Nephron progenitor cell (in vitro differentiated cells): ENCODE measurements at places on chromosomes 6 and 20.

GRCh38 chr6:107400616-107401147, 58.7 kb downstream of the PDSS2 start:
- no peak overlapping the region for H3K4me3 ChIP-seq
- H3K36me3 ChIP-seq = peaks cover 73% of the 10 kb centered on the region
- H3K27ac ChIP-seq = no peak overlapping the region
- H3K27me3 ChIP-seq = no peaks in the 10 kb centered on the region

DNA sequence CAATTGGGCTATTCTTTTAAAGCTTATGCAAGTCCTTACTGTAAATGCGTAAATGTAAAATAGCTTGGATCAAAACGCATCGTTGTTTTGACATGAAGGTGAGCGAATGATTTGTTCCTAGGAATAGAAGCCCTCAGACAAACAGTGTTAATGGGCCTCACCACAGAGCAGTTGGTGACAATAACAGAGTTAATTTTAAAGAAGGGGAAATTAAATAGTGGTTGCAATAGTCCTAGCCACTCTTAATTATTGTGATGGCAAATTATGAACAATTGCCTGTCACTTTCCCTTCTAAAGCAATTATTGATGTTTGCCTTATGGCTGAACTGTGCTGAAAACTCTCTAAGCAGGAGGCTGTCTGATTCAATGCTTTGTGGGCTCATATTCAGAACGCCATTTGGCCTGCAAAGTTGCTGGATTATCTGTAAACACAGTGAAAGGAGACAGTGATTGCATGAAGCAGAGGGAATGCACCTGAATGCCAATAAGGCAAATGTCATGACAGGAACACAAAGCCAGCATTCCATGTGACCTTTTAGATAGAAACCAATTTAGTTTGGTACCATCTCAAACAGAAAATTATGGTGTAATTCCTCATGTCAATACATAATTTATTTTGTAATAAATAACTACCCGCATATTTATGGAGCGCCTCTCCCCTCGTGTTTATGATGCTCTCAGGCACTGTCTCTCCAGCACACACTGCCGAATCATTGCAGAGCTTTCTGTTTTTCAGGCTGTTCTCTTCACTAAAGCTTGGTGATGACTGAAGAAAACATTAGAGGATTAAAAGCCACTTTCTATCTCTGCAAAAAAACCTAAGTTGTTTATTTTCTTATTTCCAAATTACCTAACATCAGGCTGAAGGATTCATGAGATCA, 387.5 kb downstream of the HACE1 start:
- H3K4me3 ChIP-seq = peak overlapping the region; percentile 3
- H3K4me1 ChIP-seq = peaks cover 10% of the 10 kb centered on the region
- H3K27ac ChIP-seq = no peak overlapping the region

GRCh38 chr6:10347561-10348327, 67.1 kb downstream of the TFAP2A start:
- no peak for DNase-seq
- H3K4me1 ChIP-seq = peaks cover 24% of the 10 kb centered on the region
- H3K4me3 ChIP-seq = no peak overlapping the region
- no peak overlapping the region for H3K27ac ChIP-seq

DNA sequence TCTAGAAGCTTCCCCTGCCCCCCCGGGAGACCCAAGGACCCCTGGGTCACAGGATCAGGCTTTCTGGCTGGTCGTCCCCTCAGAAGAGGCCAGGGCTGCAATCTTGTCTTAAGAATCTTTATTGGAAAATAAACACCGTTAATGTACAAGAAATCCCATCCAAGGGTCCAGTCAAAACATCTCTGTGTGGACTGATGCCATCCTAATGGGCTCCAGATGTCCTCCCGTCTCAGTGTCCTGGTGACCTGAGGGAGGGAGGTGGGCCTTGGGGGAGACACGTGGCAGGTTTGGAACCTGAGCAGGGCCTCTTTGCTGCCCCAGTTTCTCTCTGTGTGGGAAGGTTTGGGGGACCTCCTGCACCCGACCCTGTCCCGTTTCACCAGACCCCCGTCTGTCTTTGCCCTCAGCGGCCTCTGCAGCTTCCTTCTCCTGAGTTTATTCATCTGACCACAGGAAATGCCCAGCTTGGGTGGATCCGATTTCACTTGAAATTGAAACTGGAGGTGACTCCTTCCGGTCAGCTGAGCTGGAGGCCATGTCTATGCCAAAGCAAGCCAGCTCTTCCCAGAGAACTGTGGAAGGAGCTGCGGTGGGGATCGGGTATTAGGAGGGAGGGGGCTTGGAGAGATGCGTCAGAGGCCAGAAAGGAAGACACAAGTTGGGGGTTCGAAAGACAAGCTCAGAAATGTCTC, 75.1 kb downstream of the SLC2A10 start:
- peaks cover 32% of the 10 kb centered on the region for H3K4me1 ChIP-seq
- peak overlapping the region; percentile 66 for H3K27ac ChIP-seq
- H3K4me3 ChIP-seq = no peak overlapping the region
- peaks cover 10% of the 10 kb centered on the region for H3K27me3 ChIP-seq

- H3K36me3 ChIP-seq = peaks cover 44% of the 10 kb centered on the region
- no peak overlapping the region for H3K4me3 ChIP-seq
- no peak for DNase-seq
- peaks cover 2% of the 10 kb centered on the region for H3K27me3 ChIP-seq
Measured at GRCh38 chr20:16485401-16485800, 87.8 kb downstream of the KIF16B start.

DNA sequence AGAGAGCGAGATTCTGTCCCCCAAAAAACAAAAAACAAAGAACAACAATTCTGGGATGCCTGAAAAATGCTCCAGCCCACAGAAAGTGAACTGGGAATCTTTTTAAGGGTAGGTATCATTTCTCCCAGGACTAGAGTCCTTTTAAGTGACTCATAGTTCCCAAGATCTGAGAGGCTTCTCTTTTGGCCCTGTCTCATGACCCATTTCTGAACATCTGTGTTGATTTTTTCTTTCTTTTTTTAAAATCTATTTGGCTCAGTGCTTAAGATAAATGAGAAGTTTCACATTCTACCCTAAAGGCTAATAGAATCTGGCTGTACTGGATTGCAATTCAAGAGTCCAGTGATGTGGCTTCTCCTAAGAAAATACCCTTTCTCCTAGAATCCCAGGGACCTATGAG, 217.6 kb upstream of the FOXQ1 start:
- H3K27me3 ChIP-seq = peaks cover 22% of the 10 kb centered on the region
- H3K4me1 ChIP-seq = peaks cover 5% of the 10 kb centered on the region
- H3K27ac ChIP-seq = no peak overlapping the region
- H3K4me3 ChIP-seq = no peak overlapping the region

DNA sequence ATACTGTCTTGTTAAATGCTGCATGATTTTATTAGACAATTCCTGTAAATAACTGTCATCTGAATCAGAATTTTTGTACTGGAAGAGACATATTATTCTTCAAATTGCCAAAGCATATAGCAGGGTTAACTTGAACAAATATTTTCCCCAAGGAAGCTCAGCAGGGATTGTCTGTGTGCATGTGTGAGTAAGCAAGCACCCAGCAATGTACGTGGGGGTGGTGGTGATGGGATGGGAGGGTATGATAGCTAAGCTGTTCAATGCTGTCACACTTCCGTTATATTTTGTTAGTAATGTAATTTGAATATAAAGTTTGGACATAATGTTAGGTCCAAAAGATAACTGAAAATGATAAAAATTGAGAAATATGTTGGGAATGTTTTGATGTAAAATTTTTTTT, 118.1 kb downstream of the MYB start:
- no peak overlapping the region for H3K4me3 ChIP-seq
- peaks cover 2% of the 10 kb centered on the region for H3K27me3 ChIP-seq
- peaks cover 21% of the 10 kb centered on the region for H3K36me3 ChIP-seq
- DNase-seq = no peak
- no peak overlapping the region for H3K27ac ChIP-seq

DNA sequence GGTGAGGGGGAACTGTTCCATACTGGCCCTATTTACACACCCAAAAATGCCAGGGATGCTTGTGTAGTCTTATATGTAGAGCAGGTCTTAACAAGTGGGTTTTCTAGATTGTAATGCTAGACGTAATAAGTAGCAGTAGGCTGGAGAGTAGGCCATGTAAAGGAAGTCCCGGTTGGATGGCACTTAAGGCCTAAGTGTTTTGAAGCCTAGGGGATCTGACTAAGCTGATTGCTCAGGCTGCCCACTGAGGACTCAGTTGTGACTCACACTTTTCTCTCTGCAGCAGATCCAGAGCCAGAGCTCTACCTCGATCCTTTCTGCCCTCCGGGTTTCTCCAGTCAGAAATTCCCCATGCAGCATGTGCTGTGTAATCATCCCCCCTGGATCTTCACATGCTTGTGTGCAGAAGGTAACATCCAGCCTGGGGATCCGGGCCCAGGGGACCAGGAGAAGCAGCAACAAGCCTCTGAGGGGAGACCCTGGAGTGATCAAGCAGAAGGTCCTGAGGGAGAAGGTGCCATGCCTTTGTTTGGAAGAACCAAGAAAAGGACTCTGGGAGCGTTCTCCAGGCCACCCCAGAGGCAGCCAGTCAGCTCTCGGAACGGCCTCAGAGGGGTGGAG, 26.6 kb downstream of the ZNF133 start:
- no peak overlapping the region for H3K27ac ChIP-seq
- no peaks in the 10 kb centered on the region for H3K4me1 ChIP-seq
- peaks cover 2% of the 10 kb centered on the region for H3K27me3 ChIP-seq
- no peak overlapping the region for H3K4me3 ChIP-seq
- no peak for DNase-seq

- no peak overlapping the region for H3K4me3 ChIP-seq
- no peaks in the 10 kb centered on the region for H3K4me1 ChIP-seq
- DNase-seq = peak; percentile 1
- H3K27me3 ChIP-seq = no peaks in the 10 kb centered on the region
- no peaks in the 10 kb centered on the region for H3K36me3 ChIP-seq
Measured at GRCh38 chr6:68447112-68447511, 188.0 kb upstream of the ADGRB3 start.

GRCh38 chr20:11748436-11748835, 169.3 kb upstream of the BTBD3 start:
- no peaks in the 10 kb centered on the region for H3K4me1 ChIP-seq
- peaks cover 6% of the 10 kb centered on the region for H3K27me3 ChIP-seq
- H3K4me3 ChIP-seq = no peak overlapping the region
- no peak overlapping the region for H3K27ac ChIP-seq

DNA sequence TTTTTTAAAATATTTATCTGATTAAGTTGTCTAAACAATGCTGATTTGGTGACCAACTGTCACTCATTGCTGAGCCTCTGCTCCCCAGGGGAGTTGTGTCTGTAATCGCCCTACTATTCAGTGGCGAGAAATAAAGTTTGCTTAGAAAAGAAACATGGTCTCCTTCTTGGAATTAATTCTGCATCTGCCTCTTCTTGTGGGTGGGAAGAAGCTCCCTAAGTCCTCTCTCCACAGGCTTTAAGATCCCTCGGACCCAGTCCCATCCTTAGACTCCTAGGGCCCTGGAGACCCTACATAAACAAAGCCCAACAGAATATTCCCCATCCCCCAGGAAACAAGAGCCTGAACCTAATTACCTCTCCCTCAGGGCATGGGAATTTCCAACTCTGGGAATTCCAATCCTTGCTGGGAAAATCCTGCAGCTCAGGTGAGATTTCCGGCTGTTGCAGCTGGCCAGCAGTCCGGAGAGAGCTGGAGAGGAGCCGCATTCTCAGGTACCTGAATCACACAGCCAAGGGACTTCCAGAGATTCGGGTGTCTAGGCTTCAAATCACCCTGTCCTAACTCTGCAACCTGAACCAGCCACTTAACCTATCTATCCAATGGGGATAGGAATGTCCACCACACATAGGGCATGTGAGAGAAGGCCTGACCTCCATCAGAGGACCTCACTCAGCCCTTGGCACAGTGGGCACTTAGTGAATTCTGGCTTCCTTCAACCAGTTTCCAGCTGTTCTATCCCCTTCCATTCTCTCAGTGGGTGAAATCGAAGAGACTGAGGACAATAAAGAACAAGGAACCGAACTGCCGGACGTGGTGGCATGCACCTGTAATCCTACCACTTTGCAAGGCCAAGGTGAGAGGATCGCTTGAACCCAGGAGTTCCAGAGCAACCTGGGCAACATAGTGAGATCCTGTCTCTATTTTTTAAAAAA, 3.1 kb downstream of the TNF start:
- no peak for DNase-seq
- peak overlapping the region; percentile 72 for H3K27ac ChIP-seq
- H3K4me1 ChIP-seq = peaks cover 60% of the 10 kb centered on the region
- no peaks in the 10 kb centered on the region for H3K36me3 ChIP-seq

DNA sequence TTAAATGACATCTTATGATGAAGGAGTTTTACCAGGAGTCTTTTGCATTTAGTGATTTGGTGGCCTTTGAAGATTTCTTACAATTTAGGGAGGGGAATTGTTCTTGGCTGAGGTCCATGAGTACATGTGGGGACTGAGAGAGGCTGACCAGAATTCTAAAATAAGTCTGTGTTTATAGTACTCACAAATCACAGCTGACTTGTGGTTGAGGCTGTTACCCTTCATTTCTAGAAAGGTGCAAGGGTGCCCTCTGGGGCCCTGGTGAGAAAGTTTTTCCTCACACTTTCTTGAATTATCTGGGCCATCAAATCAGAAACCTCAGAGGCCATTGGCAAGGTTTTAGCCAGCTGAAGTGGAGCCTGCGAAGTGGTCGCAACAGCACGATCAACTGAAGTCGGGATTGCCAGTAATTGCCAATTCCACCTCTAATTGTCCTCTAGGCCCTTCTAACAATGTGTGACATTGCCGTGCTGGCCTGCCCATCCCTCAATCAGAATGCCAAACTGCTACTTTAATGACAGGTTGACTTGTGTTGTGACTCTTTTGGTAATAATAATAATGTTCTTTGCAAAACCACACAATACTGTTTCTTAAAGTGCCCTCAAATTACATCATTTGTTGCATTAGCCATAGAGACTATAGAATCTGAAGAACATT, 221.6 kb downstream of the OGFRL1 start:
- H3K27ac ChIP-seq = no peak overlapping the region
- DNase-seq = peak; percentile 6
- no peaks in the 10 kb centered on the region for H3K36me3 ChIP-seq
- peaks cover 35% of the 10 kb centered on the region for H3K4me1 ChIP-seq

DNA sequence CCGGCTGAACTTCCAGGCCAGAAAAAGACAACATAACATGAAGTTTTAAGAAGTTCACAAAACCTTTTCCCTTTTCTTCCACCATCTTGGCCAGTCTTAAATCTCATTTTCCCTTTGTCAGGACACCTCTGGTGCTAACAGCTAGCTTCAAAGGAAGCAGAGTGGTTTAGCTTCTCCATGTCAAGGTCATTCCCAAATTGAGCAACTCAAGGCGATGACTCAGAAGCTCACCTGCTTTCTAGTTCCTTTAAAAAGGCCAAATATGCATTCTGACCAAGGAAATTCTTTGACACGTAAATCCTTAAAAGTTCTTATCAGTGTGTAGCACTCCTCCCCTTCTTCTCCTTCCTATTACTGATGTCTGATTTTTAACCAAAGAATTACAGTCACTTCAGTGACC, 69.6 kb upstream of the VGLL2 start:
- H3K4me3 ChIP-seq = no peak overlapping the region
- DNase-seq = no peak
- H3K27ac ChIP-seq = no peak overlapping the region
- H3K4me1 ChIP-seq = peaks cover 8% of the 10 kb centered on the region

DNA sequence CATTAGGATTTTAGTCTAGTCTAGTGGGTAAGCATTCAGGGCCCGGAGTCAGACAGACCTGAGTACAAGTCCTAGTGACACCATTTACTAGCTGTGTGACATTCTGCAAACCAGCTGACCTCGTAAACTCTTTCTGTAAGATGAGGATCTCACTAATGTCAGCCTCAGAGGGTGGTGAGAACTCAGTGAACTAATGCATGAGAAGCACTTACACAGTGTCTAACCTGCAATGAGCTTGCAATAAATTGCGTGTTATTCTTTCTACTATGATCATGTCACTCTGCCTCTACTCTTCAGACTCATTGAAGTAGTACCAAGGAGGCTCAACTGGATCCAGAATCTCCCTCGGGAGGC, 41.1 kb upstream of the ZNF831 start:
- H3K27ac ChIP-seq = no peak overlapping the region
- no peak overlapping the region for H3K4me3 ChIP-seq
- no peaks in the 10 kb centered on the region for H3K36me3 ChIP-seq
- DNase-seq = no peak
- H3K27me3 ChIP-seq = peaks cover 7% of the 10 kb centered on the region
